ENCODE measurements at places on chromosomes 1 and 21.

DNA sequence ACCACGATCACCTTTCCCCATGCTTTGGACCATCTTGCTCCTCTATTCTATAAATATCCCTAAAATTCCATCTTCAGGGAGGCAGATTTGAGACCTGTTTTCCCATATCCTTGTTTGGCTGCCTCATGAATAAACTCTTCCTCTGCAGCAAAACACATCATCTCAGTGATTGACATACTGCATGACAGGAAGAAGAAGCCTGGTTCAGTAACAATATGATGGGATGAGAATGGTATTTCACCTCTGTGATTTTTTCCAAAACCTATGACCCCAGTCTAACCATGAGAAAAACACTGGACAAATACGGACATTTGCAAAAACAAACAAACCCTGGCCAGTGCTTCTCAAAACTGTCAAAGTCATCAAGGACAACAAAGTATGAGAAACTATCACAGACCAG lies 53.8 kb upstream of the ZSWIM5 start:
- no peak for DNase-seq

GRCh38 chr1:84919461-84919970 lies 26.5 kb upstream of the LPAR3 start:
- no peak for DNase-seq

DNA sequence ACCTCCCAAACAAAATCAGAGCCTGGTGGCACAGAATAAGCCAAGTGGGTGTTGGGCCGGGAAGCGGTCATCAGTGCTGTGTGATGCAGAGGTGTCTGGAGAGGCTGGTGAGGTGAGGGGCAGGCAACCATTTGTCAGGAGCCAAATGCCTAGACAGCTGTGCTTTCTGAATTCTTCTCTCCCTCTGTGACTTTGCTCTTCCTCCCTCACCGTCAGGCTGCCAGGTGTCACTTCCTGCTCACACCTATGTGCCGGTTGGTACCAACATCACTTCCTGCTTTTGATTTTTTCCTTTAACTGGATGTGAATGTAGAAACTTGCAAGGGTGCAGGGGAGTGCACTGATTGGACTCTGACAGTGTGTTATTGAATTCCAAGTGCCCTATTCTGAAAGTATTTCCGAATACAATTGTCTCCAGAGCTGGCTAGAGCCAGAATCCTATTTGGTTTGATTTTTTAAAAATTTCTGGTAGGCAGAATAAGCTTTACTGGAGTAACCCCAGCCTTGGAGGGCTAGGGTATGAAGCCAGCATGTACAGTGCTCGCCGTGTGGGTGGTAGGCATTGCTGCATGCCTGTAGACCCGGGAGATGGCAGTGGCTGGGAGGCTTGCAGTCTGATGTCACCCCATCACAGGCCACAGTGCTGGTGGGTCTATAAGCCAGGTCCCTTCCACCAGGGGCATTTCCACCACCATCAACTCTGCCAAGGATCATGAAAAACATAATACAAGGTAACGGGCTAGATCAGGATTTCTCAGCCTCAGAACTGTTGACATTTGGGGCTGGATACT lies 210.9 kb downstream of the KAZN start:
- DNase-seq: no peak

GRCh38 chr1:162138112-162138511 lies 68.6 kb downstream of the NOS1AP start:
- DNase-seq: no peak

GRCh38 chr1:107169615-107170014 lies 28.8 kb downstream of the NTNG1 start:
- no peak for DNase-seq

DNA sequence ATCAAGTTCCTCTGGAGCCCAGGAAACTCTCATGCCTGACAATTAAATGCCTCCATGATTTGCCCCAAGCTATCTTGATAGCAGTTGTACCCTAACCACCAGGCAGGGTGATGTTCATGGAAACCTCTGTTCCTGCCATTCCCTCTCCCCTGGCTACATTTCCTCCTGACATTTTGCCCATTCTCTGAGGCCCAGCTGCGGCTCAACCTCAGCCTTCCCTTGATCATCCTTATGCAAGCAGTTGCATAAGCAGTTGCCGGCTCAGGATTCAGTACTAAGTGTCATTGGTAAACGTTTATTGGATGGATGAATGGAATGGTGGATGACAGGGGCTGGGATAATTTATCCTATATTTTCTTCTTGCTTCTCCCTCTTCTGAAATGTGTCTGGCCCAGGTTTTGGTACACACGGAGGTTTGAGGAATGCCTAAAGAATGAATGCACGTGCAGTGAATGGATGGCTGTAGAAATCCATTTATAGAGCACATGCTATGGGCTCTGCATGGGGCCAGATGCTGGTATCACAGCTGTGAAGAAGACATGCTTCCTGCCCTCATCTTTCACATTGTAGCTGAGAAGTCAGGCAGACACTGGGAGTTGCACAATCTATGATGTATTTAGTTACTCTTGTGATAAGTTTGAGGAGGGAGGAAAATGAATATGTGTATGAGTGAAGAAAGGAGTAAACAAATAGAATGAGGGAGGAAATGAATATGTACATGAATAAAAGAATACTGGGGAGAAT lies 261.8 kb downstream of the FOXD2 start:
- DNase-seq: no peak

DNA sequence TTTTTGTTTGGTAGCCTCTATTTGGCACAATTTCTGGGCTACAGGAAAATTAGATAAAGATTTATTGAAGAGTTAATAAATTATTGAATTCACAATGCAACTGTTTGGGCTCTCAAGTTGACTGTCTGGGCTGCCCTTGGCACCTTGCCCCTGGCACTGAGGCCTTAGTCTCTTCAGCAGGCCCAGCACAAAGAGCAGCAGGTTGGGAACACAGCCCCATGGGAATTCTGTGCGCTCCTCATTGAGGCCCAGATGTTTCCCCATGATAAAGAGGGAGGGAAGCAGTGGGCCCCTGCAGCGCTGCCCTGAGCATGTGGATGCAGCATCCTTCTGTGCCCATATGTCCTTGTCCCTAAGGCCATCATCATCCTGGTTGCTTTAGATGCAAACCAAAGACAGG lies 2.9 kb downstream of the CRNN start:
- no peak for DNase-seq

DNA sequence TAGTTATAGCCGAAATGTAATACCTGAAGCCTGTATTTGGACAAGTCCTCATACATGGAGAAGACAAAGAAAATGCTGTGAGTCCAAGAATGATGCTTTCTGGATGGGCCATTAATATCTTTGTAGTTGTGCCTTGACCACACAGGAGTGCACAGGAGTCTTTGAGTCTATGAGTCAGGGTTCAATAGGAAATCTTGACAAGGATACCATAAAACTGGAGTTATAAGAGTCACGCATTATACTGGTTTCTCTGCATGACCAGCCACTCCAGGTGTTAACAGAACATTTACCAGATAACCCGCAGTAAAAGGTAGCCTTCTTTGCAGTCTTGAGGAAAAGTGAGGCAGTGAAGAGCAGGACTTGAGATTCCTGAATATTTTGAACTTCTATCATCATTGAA lies 464.6 kb upstream of the PKN2 start:
- DNase-seq: no peak

DNA sequence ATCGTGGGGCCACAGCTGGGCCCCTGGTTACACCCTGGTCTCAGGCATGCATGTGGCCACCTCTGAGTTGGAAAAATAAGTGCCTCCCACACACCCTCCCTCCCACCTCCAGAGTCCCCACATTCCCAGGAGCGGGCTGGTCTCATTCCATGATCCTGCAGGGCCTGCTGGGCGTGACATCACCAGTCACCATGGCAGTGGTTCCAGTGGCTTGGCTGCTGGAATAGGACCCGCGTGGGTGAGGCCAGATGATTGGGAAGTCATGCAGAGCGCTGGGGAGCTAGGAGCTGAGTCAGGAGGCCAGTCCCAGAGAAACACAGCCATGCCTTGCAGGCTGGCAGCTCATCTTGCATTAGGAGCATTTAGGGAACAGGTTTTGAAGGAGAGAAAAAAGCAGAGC lies 125.4 kb upstream of the TMEM51 start:
- no peak for DNase-seq

DNA sequence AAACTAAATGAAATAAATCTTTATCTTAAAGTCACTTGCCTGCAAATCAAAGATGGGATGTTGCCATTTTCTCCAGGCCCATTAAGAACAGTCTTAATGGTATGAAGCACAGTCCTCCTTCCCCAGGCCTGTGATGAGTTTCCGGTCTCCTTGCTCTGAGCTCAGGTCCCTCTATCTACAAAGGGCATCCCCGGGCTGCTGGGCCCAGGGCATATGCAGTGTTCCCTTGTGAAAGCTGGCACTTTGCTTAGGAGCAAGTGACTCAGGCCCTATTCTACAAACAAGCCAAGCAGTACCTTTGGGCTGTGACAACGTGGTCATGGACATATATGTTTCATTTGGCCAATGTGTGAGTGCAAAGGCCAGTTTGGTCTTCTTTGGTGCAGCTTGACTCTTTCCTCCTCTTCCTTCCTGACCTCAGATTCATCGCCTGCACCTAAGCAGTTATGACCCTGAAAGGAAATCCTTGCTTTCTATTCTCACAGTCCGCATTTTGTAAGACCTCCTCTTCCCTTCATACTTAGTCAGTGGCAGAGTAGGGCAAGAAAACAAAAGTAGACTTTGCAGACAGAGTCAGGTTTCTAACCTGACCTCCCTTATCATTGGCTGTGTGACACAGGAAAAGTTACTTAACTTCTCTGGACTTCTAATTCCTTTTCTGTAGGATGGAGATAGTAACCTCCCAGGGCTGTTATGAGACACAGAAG lies 109.5 kb downstream of the ERG start:
- no peak for DNase-seq

DNA sequence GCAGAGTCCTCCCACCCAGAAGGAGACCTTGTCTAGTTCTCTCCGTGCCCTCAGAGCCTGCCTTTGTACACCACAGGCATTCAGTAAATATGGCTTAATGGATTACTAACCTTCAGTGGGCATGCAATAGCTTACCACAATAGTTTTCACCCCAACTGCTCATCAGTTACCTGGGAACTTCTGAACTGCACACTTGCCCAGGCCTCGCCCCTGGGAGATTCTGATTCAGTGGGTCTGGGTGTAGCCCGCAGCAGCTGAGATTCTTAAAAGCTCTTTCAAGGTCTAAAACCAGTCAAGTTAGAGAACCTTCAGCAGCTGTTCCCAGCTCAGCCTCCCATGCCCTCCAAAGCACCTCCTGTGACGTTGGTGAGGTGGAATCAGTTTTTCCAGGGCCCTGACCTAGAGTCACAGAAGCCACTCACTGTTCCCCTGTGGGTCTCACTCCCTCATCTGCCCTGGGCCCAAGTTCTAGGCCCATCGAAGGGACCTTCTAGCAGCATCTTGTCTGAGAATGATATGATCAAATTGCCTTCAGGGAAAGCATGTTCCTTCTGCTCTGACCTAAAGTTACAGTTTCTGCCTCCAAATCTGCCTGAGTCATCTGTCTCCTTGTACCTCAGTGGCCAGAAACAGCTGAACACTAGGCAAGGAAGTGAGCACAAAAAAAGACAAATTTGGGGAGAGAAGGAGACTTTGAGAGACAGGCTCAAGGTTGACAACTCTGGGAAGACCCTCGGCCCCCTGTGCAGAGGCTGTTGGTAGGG lies 10.8 kb downstream of the ASAP3 start:
- no peak for DNase-seq

DNA sequence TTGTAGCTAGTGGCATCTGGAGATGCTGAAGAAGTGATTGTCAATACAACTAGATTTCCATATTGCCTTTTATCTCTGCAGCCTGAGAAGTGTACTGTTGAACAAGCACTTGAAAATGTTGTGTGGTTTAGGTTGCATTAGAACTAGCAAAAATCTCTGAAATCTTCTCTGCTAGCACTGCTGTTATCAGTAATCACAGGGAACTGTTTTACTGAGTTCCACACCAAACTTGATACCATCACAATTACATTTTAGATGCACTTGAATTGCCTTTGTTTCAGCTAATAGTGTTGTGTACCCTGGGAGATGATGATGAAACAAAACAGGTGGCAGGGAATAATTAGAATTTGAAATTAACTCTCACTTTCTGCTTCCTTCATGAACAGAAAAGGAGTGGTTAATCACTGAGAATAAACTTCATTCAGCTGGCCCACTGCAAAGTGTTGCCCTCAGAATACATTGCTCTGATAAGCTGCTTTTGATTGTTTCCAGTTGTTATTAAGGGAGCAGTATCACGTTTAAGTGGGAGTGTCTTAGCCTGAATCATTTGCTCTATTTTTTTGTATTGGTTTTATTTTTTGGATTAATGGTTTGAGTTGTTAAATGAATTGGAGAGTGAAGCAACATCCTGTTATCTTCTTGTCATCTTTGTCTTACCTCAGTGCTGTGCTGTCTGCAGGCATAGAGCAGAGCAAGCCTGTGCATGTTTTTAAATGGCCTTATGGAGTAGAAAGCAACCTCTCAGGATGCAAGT lies 13.0 kb downstream of the FAM20B start:
- no peak for DNase-seq

- no peak for DNase-seq
Observed at GRCh38 chr1:193589597-193590040, 403.2 kb upstream of the B3GALT2 start.

GRCh38 chr21:15486460-15487195 lies 243.2 kb upstream of the USP25 start:
- no peak for DNase-seq

DNA sequence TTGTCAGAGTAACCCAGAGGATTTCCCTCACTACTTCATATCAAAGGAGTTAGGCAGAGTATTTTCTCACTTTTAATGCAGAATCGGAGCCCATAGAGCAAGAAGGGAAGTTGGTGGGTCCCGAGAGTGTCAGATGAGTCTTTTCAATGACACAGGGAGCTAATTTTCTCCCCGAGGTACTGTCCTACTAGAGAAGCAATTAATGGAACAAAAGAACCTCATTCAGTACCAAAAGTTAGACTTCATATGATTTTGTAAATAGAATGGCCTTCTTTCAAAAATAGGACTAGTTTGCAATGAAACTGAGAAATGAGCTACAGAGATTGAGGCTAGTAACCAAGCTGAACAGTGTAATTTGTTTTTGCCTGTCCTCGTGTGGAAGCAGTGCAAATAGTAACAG lies 3.9 kb downstream of the NCAM2 start:
- no peak for DNase-seq

- DNase-seq: no peak
Observed at GRCh38 chr1:185561629-185562028, 172.6 kb upstream of the HMCN1 start.

- DNase-seq: no peak
Observed at GRCh38 chr1:55382806-55383305, 167.7 kb upstream of the USP24 start.

DNA sequence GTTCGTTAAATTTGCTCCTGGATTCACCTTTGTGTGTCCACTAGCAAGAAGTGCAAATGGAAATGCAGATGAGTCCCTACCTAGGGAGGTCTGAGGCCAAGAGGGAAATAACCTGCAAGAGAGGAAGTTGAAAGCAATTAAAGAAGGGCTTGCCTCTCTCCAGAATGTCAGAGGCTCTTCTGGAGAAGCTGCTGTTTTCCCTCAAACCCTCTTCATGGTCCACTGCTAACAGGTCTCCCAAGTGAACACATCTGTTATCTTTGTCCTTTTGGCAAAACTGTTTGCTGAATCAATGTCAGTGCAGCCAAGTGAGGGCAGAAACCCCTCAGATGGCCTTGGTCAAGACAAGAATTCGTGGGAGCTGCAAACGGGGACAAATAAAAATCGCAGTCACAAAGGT lies 177.3 kb upstream of the PLXNA2 start:
- no peak for DNase-seq

GRCh38 chr21:38849776-38850175 lies 44.0 kb downstream of the ETS2 start:
- DNase-seq: no peak
